ENCODE measurements at places on chromosomes 1 and 21.

DNA sequence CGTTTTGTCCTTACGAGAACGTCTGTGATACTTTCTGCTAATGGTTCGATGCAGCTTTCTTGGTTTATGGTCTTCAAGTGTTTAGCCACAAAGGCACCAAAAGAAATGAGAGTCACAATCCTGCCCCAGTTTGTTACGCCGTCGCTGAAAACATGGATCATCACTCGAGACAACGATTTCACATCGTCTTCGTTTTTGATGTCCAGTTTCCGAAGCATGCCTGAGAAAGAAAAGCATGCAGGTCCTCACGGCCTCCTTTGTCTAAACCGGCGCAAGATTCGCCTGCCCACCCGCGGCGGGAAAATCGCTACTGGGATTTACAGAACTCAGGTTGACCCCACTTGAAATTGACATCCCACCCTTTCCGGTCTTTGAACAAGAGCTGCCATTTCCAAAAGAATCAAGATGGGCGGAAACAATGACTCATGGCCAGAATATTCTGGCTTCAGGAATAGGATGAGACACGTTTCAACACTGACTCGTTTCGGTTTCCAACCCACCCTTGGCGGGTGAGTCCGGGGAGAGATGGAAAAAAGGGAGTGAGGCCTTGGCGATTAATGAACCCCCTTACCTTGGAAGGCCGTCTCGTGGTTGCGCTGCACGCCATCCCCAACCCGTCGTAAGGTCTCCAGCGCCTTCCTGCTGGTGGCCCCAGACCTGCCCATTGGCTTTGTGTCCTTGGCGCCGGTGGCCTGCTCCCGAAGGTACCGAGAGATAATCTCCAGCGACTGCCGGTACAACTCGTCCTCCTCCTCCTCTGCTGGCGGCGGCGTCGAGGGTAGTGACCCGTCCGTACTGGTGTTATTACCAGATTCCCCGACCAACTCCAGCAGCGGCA, 919 bp downstream of the MCL1 start:
- no peak for DNase-seq

- DNase-seq: no peak
Observed at GRCh38 chr1:159030311-159030710, 20.6 kb downstream of the IFI16 start.

DNA sequence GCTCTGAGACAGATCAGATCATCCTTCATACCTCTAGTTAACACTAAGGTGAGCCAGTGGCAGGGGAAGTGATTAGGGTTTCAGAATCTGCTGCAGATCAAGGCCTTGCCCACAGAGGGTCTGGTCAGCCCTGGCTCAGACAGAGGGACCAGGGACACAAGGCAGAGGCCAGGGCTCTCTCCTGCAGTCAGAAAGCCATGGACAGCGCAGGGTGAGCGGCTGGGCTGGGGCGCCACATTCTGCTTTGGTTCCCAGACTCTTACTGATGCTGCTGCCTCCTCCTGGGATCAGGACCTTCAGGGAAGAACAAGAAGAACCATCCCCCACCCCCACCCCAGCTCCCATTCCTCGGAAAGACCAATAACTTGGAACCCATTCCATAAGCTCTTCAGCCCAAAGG, 43.1 kb downstream of the GPR161 start:
- no peak for DNase-seq

- no peak for DNase-seq
Observed at GRCh38 chr1:94871031-94871430, 50.9 kb downstream of the SLC44A3 start.

DNA sequence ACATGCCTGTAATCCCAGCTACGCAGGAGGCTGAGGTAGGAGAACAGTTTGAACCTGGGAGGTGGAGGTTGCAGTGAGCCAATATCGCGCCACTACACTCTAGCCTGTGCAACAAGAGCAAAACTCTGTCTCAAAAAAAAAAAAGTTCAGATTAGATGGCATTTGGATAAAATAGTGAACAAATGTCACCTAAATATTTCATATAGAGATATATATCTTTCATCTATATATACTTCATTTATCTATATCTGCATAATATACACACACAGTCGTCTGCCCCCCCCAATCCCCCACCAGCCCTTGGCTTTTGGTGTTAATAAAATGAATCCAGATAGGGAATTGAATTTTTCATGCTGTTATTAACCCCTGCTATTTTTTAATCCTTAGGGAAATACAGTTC, 5.0 kb downstream of the PPP1R15B start:
- no peak for DNase-seq

GRCh38 chr1:164858096-164858632, 299.2 kb downstream of the PBX1 start:
- DNase-seq: no peak

- DNase-seq: no peak
Observed at GRCh38 chr1:84301785-84302385, 377 bp downstream of the SAMD13 start.

GRCh38 chr1:86502721-86503405, 34.1 kb downstream of the CLCA1 start:
- no peak for DNase-seq

- DNase-seq: no peak
Observed at GRCh38 chr1:228801068-228801467, 65.8 kb downstream of the RHOU start.

DNA sequence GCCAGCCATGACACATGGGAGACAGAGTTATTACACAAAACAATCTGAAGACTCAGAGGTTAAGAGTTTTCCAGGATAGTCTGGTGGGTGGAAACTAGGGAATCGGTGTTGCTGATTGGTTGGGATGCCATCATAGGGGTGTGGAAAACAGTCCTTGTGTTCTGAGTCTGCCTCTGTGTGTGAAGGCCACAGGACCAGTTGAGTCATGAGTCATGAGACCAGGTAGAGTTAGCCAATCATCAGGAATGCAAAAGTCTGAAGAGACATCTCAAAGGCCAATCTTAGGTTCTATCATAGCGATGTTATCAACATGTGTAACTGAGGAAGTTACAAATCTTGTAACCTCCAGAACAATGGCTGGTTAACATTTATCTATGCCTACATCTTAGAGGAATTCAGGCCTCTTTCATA, 49.7 kb upstream of the NEK7 start:
- DNase-seq: no peak

DNA sequence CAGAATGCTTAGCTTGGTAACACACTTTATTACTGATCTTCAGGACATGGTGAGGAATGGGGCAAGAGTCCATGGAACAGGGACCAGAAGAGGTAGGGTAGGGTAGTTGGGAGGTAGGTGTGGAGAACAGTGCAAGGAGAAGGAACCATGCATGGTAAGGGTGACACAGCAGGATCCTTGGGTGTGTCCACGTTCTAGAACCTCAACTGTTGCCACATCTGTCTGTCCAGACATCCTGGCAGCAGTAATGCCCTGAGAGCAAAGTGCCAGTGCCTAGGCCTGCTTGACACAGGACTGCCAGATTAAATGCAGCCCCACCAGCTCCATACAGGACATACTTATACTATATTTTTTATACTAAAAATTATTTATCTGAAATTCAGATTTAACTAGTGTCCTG, 13.9 kb downstream of the DMAP1 start:
- no peak for DNase-seq

DNA sequence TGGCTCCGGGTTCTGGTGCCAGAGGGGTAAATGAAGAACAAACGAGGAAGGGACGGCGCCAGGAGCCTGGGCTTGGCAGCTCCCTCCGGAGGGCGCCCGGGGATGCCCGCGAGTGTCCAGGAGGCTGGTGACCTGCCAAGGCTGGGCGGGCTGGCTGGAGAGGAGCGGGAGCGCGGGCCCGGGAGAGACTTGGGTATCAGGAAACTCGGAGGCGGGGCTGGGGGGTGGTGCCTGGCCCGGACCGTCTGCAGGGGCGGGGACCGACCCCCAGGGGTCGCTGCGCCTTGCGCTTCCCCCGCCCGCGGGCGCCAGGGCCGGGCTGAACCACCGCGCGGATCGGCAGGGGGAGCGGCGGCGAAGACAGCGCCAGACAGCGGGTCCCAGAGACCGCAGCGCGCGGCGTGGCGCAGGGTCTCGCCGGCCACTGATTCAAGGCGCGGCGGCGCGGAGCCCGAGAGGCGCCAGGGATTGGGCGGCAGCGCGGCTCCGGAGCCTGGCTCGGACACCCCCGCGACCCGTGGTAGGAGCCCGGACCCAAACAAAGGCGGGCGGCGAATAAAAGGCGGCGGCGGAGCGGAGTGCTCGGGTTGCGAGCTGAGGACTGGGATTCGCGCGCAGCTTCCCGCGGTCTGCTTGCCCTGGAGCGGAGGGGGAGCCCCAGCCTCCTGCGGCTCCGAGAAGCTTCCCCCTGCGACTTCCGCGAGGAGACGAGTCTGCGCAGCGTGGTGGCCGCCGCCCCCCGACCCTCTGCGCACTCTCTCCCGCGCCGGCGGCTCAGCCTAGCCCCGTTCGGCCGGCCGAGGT, at the start of gene DISP3:
Gene DISP3, plus strand, starts transcription at position 585 of the 804 bp plus-strand sequence. CDS start 21,838 bp downstream, outside the sequence.
- DNase-seq: peak; percentile 75

GRCh38 chr1:91856996-91857395, 29.0 kb downstream of the TGFBR3 start:
- DNase-seq: no peak

DNA sequence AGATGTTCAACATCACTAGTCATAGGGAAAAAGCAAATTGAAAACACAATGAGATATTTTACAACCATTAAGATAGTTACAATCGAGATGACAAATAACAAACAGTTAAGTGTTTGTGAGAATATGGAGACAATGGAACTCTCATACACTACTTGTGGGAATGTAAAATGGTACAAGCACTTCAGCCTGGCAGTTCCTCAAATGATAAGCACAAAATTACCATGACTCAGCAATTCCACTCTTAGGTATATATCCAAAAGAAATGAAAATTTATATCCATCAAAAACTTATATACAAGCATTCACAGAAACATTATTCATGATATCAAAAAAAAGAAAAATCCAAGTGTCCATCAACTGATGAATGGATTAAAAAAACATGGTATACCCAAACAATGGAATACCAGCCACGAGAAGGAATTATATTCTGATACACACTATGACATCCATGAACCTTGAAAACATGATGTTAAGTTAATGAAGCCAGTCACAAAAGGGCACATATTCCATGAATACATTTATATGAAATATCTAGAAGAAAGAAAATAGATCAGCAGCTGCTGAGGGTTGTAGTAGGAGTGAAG, 76.4 kb downstream of the EVI5 start:
- DNase-seq: no peak

DNA sequence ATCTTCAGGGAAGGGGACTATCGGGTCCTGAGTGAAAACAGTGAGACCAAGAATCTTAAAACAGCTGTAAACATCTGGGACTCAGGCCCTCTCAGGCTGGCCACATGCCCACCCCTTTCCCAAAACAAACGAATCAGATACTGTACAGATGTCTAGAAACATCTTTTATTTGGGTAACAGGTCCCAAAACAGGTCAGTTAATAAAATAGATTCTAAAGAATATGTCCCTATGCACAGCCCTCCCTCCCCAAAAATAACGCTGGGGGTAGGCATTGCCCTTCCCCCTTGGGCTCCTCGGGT, 499 bp upstream of the CRTC2 start:
- no peak for DNase-seq

- DNase-seq: no peak
Observed at GRCh38 chr1:53265581-53265980, 27.3 kb upstream of the MAGOH start.

DNA sequence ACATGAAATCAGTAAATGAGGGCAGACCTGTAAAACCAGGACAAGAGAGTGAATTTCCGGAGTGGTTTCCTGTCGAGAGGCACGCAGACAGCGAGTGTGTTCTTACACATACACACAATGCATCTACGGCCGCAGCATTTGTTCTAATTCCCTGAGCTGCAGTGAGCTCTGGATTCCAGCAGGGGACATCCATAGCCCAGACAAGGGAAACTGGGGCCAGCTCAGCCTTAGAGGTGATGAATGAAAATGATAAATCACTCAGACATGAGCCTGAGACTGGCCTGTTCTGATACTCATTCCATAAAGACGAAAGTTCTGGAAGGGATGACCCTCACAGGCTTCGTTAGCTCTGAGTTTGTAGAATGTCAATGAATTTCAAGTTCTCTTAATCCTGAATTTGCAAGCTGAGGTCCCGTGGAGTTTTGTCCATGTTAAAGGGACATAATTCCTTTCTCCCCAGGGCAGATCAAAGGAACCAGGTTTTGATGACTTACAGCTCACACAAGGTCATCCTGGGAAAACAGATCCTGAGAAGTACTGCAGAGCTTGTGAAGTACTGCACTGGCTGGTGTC, 207.9 kb upstream of the C1orf87 start:
- DNase-seq: peak; percentile 1

GRCh38 chr1:95518310-95518709, 284.3 kb downstream of the RWDD3 start:
- no peak for DNase-seq

- DNase-seq: no peak
Observed at GRCh38 chr1:182301467-182302198, 90.0 kb downstream of the GLUL start.

DNA sequence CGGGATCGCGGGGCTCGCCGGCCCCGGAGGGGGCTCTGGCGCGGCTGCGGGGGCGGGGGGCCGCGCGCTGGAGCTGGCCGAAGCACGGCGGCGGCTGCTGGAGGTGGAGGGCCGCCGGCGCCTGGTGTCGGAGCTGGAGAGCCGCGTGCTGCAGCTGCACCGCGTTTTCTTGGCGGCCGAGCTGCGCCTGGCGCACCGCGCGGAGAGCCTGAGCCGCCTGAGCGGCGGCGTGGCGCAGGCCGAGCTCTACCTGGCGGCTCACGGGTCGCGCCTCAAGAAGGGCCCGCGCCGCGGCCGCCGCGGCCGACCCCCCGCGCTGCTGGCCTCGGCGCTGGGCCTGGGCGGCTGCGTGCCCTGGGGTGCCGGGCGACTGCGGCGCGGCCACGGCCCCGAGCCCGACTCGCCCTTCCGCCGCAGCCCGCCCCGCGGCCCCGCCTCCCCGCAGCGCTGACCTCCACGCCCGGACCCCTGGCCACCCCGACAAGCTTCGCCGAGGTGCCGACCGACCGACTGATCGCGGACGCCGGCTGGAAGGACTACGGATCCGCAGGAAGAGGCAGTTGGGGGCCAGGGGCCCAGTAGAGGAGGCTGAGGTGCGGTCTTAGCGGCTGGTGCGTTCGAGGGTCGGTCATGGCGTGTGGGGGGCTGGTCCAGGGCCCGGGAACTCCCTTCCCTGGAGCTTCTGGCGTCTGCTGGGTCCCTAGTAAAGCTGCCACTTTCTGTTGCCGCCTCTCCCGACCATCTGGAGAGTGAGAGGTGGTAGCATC, 711 bp downstream of the TRNP1 start:
- no peak for DNase-seq

GRCh38 chr1:72724951-72725861, 442.9 kb upstream of the NEGR1 start:
- no peak for DNase-seq

GRCh38 chr1:221069178-221069903, 190.1 kb downstream of the HLX start:
- DNase-seq: no peak

- DNase-seq: no peak
Observed at GRCh38 chr1:3914911-3915310, 14.8 kb upstream of the C1orf174 start.

GRCh38 chr21:45403825-45404729, 888 bp upstream of the COL18A1 start:
- no peak for DNase-seq

DNA sequence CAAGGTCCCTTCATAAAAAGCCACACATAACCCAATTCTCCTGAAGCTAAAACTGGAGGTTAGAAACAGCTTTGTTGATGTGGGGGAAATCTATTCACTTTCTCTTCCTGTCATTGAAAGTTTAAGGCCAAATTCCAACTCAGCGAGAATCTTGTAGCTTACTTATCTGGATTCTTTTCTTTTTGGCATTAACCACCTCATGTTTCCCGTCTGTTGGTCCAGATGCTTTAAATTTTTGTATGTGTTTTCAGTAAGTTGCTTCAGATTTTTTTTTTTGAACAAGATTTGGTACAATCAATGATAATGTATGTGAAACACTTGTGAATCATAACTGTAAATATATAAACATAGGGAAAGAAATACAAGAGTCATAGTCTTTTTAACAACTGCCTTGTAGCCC, 33.7 kb upstream of the NEK7 start:
- no peak for DNase-seq

Measured in stimulated activated CD4-positive, alpha-beta T cell treated with anti-CD3 and anti-CD28 coated beads, Interleukin-1b, Interleukin-23, amount 100 ng/mL, for 24 hours (primary cell).